Ureter (tissue), 1 donor: ENCODE measurements at places on chromosomes 1 and 21.

DNA sequence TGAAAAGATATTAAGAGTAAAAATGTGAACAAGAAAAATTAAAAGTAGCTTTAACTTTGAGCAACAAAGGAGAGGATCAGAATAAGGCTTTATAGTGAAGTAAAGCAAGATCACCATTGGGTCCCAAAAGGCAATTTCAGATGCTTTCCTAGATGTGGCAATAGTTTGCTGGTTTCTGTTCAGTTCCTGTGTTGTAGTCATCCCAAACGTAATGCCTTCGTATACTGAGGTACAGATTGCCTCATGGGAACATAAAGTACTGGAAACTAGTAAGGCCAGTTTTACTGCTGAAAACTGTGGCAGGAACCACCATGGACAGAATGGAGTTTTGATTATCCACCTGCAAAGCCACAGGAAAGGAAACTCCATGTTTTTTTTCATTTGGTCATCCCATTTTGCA is 283.5 kb upstream of the SGIP1 start:
- no peak for DNase-seq

GRCh38 chr1:3654549-3655281 is 2.4 kb downstream of the TP73 start:
- DNase-seq = no peak

- no peak for DNase-seq
These were observed 78.4 kb downstream of the DISP1 start for GRCh38 chr1:222893255-222893654.

DNA sequence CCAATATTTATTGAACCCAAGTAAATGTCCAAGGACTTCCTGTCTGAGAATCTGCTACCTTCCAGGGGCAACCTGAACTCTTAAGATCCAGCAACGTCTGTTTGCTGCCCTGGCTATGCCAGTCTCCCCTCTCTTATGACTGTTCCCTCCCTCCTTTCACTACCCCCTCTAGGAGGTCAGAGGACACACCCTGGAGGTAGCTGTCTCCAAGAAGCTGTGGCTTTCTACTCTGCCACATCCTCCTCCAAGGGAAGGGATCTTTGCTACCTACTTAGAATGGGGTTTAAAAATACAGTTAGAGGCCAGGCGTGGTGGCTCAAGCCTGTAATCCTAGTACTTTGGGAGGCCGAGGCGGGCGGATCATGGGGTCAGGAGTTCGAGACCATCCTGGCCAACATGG is 3.6 kb upstream of the SMPDL3B start:
- DNase-seq = no peak

- DNase-seq = no peak
These were observed 1.1 kb upstream of the EDN2 start for GRCh38 chr1:41485605-41486004.

GRCh38 chr1:9262096-9262986 is 27.8 kb downstream of the H6PD start:
- DNase-seq = no peak
